Right kidney (tissue), 9 donors: ENCODE measurements at places on chromosomes 11 and 22.

DNA sequence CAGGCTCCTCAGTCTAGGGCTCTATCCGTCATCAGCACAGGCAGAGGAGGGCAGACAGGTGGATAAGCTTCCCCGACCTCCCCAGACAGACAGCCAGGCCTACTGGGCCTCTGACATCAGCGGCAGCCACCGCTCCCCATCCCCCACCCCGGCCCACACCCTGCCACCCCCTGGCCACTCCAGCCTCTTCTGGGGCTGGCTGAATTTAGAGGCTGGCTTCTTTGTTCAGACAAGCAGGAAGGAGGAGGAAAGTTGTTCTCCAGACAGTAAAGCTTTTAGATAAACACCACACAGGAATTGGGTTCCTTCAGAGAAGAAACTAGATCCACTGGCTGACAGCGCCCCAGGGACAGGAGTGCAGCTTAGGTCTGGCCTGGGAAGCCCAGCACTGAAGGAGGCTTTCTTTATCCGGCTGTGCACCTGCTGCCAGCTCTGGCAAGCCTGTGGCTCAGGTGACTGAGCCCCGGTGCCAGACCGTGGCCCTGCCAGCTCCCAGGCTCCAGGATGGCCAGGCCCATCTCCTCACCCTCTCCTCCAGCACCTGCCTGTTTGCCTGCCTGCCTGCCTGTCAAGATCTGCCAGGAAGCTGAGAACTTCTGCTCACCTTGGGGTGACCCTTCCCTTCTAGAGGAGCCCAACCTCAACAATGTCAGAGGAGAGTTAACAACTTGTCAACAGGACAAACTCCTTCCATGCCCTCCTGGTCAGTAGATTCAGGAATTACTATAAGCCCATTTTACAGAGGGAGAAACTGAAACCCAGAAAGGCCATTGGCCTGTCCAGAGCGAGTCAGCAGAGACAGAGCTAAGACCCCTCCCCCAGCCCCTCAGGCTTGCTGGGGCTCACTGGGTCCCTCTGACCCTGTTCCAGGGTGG lies 44.0 kb upstream of the KLHL35 start:
- DNase-seq: no peak

DNA sequence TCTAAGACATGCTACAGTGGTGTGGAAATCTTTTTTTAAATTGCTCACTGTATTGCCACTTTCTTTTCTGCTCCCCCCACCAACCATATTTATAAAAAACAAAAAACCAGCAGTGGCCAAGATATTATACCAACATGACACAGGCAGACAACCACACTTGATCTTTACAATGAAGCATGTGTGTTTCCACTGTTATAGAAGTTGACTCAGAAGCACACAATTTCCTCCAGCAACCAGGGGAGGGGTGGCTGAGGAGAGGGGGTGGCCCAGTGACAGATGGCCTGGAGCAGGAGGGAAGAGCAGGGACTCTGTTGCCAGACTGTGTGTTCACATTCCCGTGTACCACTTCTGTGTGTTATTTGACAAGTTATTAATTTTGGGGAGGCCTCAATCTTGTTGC lies 14.8 kb downstream of the CD59 start:
- no peak for DNase-seq

DNA sequence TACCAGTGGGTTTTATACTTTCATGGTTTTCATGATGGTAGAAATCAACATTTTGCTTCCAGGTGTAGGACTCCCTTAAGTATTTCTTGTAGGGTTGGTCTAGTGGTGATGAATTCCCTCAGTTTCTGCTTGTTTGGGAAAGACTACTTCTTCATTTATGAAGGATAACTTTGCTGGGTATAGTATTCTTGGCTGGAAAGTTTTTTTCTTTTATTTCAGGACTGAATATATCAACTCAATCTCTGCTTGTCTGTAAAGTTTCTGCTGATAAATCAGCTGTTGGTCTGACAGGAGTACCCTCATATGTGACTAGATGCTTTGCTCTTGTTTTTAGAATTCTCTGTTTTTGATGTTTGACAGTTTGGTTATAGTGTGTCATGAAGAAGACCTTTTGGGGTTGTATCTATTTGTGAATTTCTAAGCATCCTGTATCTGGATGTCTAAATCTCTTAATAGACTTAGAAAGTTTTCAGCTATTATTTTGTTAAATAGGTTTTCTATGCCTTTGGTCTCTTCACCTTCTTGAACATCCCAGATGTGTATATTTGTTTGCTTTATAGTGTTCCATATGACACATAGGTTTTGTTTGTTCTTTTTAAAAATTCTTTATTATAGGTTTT lies 95.9 kb downstream of the ENTHD1 start:
- DNase-seq: no peak

- DNase-seq: peak; percentile 49
Observed at GRCh38 chr11:69192301-69192721, 36.6 kb downstream of the SMIM38 start.

GRCh38 chr22:24926849-24927579 lies 19.5 kb downstream of the LHFPL7 start:
- DNase-seq: no peak

DNA sequence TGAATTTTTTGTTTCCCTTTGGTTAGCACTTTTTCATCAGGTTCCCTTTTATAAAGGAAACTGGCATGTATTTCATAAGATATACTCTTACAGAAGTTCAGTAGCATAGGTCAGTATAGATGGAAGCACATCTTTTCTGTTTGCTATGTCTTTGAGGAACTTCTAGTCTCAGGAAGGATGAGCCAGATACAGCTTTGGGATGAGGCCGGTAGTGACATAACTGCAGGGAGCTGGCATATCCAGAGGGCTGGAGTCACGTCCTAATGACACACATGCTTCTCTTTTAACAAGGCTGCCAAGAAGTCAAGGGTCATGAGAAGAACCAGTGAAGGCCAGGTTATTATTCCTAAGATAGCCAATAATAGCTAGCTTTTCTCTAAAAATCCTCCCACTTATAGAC lies 33.3 kb upstream of the ADSL start:
- DNase-seq: no peak

DNA sequence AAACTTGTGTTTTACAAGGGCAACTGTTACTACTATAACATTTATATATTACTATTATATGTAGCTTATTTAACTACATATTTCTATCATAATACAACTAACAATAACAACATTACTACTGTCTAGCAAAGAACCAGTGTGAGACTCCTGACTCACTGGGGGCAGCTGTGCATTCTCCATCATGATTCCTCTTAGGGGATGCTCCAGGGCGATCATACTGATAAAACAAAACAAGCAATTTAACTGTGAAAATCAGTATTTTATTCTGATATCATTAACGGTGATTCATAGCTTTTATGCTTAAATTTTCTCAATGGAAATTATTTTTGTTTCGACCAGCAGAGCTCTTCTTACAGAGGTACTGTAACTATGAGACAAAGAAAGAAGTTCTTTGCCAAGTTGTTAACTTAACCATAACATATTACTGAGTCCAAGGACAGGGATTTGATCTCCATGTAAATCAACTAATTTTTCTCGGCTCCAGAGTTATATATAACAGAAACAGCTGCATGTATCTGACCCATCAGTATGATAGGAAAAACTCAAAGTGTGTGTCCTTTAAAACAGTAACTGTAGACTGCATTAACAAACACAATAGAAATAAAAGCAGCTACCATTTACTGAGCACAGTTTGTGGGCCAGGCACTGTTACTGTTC lies 24.8 kb upstream of the FNBP4 start:
- DNase-seq: no peak

DNA sequence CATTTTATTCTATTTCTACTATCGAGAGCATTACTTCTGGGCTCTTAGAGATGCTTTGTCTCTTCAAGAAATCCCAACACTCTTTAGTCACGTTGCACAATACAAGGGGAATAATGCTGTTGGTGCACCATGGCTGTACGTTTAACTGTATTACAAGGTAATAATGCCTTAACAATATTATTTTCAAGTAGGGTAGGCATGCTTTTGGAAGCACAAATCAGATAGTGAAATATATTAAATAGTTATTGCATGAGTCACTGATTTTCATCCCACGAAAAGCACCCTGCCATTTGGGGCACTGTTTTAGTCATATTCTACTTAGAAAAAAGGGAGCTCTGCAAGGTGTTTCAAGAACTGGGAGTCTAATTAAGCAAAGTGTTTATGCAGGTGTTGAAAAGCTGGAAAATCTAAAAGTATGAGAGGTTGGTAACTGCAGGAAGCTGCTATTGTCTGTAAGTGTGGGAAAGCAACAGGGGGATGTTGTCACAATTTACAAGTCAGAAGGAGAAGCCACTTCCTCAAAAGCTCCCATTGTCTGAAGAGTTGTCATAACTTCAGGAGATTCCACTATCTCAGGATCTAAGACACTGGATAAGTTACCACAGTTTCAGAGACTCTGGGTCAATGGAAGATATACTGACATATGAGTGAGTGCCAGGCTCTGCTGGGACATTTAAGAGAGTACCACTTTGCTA lies 218.2 kb downstream of the JRKL start:
- no peak for DNase-seq

DNA sequence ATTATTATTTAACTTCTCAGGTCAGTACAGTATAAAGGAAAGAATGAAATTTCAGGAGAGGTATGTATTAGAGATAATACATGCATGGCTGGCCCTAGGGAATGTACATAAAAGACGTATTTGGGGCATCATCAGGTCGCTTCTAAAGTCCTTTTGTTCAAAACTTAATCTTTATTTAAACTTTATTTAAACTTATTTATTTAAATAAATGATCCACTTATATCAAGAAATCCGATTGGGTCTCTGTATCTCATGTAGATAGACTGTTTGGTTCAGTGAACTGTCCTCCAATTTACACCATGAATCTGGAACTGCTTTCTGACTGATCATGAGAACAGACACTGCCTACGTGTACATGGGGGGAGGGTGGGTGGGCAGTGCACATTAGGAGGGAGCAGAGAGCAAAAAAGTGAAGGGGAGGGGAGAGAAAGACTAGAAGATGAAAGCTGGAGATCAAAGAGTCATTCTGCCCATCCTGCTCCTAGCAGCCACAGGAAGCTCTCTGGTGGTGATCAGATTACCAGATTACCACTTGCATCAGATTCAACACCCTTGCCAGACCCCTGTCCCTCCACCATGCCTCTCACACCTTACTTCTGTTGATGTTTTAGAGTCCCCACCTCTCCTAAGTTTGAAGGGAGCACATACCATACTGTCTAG lies 92.1 kb upstream of the MTMR2 start:
- no peak for DNase-seq

DNA sequence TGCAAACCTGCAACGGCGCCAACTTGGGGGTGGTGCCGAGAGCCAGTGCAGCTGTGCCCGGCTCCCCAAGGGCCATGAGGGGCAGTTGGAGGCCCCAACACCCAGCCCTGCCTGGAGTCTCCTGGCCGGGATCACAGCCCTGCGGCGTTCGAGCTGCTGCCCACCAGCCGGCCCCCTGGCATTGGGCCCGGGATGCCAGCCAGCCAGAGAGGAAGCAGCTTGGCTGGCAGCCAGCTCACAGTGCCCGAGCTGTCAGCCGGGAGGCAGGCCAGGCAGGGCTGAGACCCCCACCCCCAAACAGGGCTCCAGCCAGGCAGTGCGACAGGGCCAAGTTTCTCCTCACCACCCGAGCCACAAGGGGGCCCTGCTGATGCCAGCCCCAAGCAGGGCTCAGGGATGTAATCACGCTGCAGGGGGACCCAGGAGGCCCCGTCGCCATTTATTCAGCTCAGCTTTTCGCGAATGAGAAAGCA lies 26.0 kb upstream of the TCF20 start:
- DNase-seq: no peak

DNA sequence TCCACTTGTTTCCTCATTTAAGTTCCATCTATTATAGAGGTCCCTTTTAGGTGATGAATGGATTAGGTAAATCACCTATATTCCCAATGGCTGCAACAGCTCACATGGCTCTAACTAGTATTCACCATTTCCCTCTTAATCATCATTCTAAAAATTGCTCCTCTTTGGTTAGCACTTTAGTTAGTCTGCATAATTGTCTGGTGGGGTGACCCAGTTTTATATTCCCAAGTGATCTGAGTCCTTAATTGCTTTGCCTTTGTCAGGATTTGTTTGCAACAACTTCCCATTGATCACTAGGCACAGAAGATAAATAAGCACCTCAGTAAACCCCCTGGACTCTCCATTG lies 395.2 kb downstream of the RAB38 start:
- no peak for DNase-seq

GRCh38 chr11:68632802-68633201 lies 51.5 kb upstream of the GAL start:
- DNase-seq: no peak

- DNase-seq: no peak
Observed at GRCh38 chr11:79794057-79794456, 353.2 kb upstream of the TENM4 start.

GRCh38 chr11:134915881-134916280 lies 503.8 kb upstream of the B3GAT1 start:
- DNase-seq: no peak

GRCh38 chr22:39996732-39997131 lies 2.0 kb downstream of the FAM83F start:
- DNase-seq: no peak

DNA sequence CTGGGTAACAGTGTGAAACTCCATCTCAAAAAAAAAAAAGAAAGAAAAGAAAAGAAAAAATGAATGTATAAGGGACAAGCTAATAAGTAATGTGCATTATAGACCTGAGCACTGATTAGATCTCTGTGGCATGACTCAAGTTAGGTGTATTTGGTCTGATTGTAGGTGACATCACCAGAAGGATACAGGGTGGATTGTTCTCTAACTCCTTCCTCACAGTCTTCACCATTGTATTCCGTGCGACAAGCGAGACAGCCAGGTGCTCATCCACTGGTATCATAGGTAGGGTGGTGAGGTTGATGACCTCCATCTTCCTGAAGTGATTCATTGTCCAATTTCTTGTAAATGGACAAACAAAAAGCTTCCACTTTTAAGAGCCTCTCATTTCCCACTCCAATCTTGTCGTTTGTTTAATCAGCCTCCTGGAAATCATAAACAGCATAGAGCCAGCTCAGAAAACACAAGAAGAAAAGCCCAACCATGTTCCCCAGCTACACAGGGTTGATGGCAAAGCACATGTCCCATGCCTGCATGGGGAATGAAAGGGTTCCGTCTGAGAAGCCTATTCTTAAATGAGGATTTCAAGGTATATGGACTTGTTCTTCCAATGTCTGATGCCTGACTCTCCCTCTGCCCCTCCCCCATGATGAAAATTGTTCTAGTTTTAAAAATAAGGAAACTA lies 6.2 kb downstream of the FAM227A start:
- DNase-seq: no peak

GRCh38 chr22:29093030-29093429 lies 20.2 kb downstream of the KREMEN1 start:
- DNase-seq: no peak

- DNase-seq: no peak
Observed at GRCh38 chr22:46251266-46251665, 1.2 kb upstream of the CDPF1 start.
